ENCODE measurements at places on chromosomes 2 and 18.

GRCh38 chr18:42778024-42778423 is 337.5 kb downstream of the RIT2 start:
- DNase-seq = no peak

- DNase-seq = no peak
These were observed 105.4 kb upstream of the LGALSL start for GRCh38 chr2:64348386-64349130.

GRCh38 chr18:79901665-79902064 is 49.8 kb downstream of the SLC66A2 start:
- DNase-seq = no peak

GRCh38 chr2:143514413-143514812 is 385.2 kb downstream of the ARHGAP15 start:
- DNase-seq = no peak

- DNase-seq = no peak
These were observed 659.9 kb upstream of the ID2 start for GRCh38 chr2:8021921-8022320.

DNA sequence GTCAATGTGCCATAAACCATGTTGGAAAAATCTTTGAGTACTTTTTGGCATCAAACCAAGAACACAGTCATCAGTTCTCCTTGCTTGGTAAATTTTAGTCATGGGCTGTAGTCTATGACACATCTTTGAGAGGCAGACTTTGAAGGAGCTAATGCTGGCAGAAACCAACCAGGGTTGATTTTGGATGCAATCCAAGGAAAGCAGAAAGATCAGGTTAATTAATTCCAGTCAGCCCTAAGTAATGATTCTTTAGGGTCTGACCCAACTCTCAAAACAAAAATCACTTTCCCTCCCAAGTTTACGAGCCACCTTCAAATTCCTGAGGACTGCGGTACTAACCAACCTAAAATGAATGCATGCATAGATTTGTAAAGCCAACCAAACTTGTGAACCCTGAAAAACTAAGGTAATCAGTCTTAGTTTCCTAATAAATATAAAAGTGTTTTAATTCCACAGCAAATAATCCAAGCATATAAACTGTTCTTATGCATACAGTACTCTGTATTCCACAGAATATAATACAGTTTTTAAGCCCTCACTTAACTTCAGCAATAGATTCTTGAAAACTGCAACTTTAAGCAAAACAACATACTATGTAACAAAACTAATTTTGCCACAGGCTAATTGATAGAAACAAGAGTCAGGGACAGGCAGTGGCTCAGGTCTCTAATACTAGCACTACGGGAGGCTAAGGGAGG is 22.0 kb downstream of the AP1S3 start:
- no peak for DNase-seq

GRCh38 chr18:63409301-63409700 is 13.0 kb downstream of the VPS4B start:
- DNase-seq = no peak

GRCh38 chr2:55839182-55839819 is 84.3 kb downstream of the EFEMP1 start:
- no peak for DNase-seq

GRCh38 chr2:11521775-11522174 is 12.1 kb upstream of the GREB1 start:
- DNase-seq = no peak
